NCI-H82 (cell line): ENCODE measurements at places on chromosomes 12 and 14.

- no peak for DNase-seq
Measured at GRCh38 chr14:96078625-96079016, 39.5 kb downstream of the C14orf132 start.

GRCh38 chr14:104928391-104929133 lies 3.9 kb downstream of the PLD4 start:
- no peak for DNase-seq

- DNase-seq, result no peak
Measured at GRCh38 chr12:81757731-81758365, 1.3 kb downstream of the PPFIA2 start.

GRCh38 chr12:56188778-56189098 lies 545 bp downstream of the SMARCC2 start:
- peak; percentile 57 for DNase-seq

DNA sequence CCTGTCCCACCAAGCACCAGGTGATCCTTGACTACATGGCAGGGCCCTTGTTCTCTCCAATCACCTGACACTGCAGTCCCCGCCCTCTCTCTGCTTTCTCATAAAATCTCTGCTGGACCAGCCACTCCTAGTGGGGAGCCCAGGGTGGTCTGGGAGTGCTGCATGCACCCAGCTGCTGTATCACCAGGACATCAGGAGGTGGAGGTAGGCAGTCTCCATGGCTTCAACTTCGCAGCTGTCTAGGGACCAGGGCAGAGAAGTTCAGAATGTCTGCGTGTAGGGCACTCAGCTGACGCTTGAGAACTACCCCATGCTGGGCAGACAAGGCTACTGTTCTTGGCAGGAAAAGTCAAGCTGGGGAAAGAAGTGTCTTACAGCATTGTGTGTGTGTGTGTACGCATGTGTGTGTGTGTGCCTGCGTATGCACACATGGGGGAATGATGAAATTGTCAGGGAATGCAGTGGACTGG lies 2.6 kb downstream of the WSCD2 start:
- DNase-seq, result no peak

DNA sequence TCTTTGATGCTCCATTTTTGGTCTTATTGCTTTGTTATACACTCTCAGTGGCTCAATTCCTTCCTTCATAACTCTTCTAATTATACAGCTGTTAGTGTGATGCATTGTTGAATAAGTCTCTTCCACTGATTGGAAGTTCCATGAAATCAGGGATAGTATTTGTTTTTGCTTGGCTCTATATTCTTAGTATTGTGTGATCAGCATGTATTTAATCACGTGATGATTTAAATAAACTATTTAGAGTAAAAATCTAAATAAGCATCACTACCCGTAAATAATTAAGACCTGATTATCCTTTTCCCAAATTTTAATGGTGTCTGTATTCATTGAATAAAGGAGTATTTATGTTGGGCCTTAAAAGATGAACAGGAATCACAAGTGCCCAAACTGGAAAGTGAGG lies 355.7 kb downstream of the NPAS3 start:
- no peak for DNase-seq

DNA sequence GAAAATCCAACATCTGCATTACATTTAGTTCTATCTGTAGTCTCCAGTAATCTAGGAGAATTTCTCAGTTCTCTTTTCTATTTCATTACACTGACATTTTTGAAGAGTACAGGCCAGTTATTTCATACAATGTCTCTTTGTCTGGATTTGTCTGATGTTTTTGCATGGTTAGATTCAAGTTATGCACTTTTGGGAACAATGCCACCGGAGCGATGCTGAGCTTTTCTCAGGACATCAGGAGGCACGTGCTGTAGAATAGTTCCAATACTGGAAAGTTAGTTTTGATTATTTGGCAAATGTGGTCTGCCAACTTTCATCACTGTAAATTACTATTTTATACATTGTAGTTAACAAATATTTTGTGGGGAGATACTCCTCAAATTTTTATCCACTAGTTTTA lies 43.1 kb downstream of the ALDH1L2 start:
- DNase-seq, result no peak

- no peak for DNase-seq
Measured at GRCh38 chr14:64563696-64564095, 13.9 kb downstream of the PPP1R36 start.

GRCh38 chr14:80278293-80279023 lies 67.2 kb upstream of the DIO2 start:
- no peak for DNase-seq

- no peak for DNase-seq
Measured at GRCh38 chr14:103121121-103121845, 2.0 kb upstream of the TNFAIP2 start.

DNA sequence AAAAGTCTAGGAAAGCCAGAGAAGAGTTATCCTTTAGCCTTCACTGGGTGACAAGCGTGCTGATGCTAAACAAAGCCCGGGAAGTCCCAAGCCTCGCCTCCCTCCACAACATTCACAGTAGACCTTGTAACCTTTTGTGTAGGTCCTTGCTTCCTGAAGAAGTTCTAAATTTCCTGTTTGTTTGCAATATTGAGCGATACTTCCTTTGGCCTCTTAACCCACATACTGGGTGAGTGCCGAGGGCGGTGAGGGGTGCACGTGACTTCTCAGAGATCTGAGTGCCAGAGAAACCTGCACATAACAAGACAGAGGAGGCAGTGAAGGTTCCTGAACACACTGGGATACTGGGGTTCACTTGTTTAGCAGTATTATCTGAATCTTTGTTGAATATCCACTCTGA lies 134.3 kb downstream of the PLXNC1 start:
- DNase-seq, result no peak

GRCh38 chr14:96181186-96182056 lies 23.2 kb upstream of the BDKRB2 start:
- no peak for DNase-seq

- peak; percentile 35 for DNase-seq
Measured at GRCh38 chr12:128761379-128761790, 62.4 kb downstream of the SLC15A4 start.

GRCh38 chr12:52543985-52544883 lies 8.7 kb downstream of the KRT71 start:
- no peak for DNase-seq

DNA sequence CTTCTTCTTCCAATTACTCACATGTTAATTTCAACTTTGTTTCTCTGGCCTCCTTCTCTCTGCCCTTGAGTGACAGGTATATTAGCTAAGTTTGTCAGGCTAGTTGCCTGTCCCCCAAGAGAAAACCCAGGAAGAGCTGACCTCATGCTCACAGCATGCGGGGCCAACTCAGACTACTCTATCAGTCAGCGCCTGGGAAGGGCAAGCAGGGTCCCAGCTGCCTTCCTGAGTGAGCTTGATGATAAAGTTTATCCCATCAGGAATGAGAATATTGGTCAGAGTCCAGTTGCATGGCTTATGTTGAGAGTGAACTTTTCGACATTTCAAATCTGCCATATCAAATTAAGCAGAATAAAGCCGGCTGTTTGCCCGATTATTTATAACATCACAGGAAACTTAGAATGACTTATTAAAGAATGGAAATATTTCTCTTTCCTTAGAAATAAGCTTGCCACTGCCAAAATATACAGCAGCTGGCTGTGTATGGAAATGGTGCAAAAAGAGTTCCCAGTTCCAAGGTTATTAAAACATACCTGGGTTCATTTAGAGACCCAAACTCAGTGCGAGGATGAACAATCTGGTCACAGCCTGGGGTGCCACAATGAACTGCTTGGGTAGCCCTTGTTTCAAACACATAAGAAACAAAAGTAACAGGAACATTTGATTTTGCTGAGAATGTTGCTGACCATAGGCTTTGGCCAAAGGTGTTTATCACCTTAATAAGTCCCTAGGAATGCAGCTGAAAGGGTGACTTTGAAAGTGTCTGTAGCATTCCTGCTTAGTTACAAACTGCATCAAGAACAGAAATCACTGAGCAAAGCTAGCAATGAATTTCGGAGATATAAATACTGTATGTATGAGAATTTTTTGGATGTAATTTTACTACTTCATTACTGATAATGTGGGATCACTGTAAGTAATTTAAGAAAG lies 1553.8 kb upstream of the FLRT2 start:
- no peak for DNase-seq

- no peak for DNase-seq
Measured at GRCh38 chr14:51534610-51535011, 117.1 kb upstream of the FRMD6 start.

GRCh38 chr14:93535537-93535936 lies 104.8 kb downstream of the UNC79 start:
- no peak for DNase-seq

GRCh38 chr12:127416796-127417195 lies 850.2 kb upstream of the TMEM132C start:
- no peak for DNase-seq

DNA sequence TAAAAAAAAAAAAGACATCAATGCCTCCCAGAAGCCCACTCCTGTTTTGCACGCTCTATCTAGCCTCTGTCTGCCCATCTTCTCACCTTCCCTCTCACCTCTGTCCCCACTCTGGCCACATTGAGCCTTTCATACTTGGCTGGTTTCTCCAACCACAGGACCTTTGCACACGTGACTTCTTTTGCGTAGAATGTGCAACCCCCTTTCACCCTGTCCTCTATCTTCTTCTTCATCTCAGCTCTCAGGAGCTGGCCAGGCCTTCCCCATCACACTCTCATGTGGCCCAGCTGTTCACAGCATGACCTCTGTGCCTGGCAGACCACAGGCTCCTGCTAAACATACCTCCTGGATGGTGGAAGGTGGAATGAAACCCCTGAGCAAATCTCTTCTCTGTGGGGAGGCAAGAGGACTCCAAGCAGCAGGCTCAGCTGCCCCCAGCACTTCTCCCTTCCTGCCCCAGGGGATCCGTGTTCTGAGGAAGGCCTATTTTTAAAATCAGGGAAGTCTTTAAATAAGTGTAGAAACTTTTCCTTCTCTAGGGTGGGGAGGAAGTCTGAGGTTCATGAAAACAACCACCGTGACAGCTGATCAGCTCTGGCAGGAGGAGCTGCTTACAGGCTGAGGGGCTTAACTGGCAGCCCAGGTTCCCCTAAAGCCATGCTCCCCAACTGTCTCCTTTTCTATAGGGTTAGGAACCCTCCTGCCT lies 11.6 kb downstream of the HVCN1 start:
- no peak for DNase-seq

DNA sequence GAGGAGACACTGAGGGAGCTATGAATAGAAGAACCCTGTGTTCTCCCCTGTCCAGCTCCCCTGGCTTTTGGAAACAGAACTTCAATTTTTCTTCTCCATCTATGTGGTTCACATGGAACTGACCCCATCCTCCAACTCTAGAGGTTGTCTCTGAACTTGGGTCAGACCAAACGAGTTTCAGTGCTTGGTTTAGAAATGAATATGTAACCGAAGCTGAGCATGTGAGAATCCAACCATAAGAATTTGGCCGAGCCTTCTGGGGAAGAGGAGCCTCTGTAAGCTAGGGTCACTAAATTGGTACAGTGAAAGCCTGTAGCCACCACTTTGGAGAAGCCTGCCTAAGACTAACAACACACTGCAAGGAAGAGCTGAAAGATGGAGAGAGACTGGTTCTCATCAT lies 464.4 kb downstream of the ZFP36L1 start:
- no peak for DNase-seq
